ENCODE measurements at places on chromosomes 12 and 14.
A peak's percentile ranks its signal among the peaks of the same experiment; 100 is the strongest.

- no peak for DNase-seq
Observed at GRCh38 chr12:83528571-83528970, 841.9 kb downstream of the TMTC2 start.

DNA sequence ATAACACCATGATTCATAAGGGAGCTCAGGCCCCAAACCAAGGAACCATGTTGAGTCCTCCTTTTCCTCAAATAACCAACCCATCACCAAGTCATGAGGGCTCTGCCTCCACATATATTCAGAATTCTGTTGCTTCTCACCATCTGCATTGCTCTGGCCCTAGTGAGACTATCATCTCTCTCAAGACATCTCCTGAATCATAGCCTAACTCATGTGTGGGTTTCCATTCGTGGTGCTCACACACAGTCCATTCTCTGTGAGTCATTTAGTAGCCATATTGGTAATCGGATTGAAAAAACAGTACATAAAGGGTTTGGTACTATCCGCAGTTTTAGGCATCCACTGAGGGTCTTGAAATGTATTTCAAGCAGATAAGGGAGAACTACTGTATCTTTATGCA, 5.1 kb upstream of the SLC38A2 start:
- no peak for DNase-seq

DNA sequence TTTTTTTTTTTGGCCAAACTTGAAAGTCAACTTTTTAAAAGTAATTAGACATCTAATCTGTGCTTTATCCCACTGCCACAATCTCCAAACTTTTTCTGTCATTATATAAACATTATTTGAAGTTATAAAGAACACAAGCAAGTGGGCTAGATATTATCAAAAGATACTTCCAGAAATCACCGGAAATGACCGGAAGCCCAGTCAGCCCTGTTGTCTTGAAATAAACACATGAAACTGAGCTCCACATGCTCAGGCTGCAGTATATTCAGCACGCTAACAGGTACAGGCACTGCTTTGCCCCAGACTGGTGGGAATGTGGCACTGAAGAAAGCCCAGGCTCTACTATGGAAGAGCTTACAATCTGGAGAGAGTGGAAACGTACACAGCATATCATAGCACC, 158.9 kb upstream of the PLEKHG7 start:
- no peak for DNase-seq

GRCh38 chr12:107657133-107657532, 28.5 kb upstream of the PWP1 start:
- DNase-seq: no peak

- DNase-seq: no peak
Observed at GRCh38 chr14:29645117-29645516, 282.5 kb downstream of the PRKD1 start.

DNA sequence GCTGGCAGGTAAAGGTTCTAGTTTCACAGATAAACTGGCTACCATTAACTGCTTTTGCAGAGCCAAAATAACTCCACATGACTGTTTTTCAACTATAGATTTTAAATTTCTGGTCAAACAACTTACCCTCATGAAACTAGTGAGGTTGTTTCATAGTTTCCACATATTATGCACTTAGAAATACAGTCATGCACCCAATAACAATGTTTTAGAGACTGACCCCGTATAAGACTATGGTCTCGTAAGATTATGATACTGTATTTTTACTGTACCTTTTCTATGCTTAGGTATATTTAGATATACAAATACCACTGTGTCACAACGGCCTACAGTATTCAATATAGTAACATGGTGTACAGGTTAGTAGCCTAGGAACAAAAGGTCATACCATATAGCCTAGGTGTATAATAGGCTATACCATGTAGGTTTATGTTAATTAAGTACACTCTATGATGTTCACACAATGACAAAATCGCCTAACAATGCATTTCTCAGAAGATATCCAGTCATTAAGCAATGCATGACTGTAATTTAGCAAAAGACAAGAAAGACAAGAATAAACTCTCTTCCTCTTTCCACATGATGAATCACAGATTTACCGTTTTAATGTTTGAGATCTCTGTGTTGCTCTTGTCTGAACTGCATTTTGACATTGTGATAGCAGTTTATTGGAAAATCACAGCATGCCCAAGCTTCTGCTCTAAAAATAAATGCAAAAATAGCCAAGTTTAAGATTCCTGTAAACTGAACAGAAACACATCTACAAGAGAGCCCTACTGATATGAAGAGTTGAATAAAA, 17.1 kb downstream of the DICER1 start:
- no peak for DNase-seq

DNA sequence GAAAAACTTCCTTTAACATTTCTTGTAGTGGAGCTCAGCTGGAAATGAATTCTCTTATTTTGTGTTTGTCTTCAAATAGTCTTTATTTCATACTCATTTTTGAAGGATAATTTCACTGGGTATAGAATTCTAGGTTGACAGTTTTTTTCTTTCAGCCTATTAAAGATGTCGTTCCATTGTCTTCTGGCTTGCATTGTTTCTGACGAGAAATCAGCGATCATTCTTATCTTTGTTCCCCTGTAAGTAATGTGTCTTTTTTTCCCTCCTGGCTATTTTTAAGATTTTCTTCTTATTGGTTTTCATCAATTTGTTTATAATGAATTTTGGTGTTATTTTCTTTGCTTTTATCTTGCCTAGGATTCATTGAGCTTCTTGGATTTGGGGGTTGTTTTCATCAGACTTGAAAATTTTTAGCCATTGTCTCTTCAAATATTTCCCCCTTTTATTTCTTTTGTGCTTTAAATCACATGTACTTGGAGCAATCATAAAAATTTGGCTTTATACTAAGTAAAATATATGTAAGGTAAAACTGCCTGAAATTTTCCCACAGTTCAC, 89.4 kb downstream of the UNC79 start:
- no peak for DNase-seq

DNA sequence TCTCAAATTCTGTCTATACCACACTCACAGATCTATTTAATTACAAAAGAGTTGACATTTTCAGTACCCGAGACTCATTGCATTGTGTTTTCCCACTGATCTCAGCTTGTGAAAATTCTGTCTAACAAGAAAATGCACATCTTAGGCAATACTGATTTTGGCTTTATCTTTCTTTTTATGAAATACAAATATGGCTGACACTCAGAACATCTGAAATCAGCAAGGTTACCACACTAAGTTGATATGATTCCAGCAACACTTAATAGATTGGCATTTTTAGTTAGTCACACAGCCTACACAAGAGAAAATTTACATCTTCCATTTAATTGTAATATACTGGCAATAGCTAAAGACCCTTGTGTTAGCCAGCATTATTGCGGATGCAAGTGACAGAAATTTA, 40.3 kb downstream of the PEX5 start:
- no peak for DNase-seq

DNA sequence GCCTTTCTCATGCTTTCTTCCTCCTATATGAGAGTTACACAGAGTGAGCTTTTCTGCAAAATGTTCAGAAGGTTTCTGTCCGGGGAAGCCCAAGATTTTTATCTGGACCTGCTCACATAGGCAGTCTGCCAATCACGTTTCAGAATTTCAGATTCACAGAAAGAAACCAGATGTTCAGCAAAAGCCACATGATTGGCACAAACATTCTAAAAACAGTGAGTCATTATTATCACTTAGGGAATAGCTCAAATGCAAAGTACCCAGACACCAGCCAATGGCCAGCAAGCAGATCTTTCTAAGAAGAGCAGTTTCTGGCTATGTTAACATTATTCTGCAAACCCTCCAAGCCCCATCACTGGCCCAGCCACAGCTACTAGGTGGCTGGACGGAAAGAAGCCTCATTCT, 1558.5 kb upstream of the TMEM132C start:
- no peak for DNase-seq

- DNase-seq: no peak
Observed at GRCh38 chr12:96189781-96190180, 4.4 kb upstream of the ELK3 start.

DNA sequence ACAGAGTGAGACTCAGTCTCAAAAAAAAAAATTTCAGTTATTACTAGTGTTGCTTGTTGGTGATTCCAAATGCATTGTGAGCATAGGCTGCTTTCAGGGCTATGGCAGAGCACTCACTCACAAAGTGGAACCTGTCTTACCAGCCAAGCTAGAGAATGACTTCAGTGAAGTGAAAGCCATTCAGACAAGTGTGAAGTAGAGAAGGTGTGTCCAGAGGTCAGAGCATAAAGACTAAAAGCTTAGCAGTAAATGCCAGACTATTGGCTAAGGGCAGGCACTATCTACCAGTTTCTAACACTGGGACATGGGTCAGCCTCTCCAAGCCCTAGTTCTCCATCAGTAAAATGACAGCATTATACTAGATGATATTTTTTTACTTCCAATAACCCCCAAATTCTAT, 12.7 kb downstream of the PPP1R36 start:
- no peak for DNase-seq

DNA sequence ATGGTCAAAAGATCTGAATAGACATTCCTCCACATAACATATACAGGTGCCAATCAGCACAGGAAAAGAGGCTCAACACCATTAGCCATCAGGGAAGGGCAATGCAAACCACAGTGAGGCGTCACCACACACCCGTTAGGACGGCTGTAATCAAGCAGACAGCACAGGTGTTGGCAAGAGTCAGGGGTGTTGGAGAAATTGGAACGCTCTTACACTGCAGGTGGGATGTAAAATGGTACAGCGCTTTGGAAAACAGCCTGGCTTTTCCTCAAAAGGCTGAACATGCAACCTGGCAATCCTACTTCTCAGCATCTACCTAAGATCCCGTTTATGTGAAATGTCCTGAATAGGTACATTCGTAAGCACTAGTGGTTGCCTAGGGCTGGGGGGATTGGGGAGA, 21.5 kb upstream of the MMP17 start:
- DNase-seq: no peak

DNA sequence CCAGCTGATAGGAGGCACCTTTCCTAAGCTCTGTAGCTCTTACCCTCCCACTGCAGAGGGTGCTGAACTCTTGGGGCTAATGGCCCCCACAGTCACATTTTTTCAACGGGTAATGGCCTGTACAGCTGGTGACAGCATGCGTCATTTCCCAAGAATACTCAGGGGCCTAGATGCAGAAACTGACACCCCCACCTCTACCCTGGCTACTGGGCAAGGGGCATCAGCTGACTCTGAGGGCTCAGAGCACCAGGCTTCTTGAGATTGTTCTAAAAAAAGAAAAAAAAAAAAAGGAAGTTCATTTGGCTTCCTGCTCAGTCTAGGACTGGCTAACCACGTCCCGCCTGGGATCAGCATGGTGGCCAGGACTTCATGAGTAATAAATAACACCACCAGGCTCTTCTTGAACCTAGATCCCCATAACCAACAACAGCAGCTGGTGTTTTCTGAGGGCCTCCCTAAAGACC, 35.2 kb downstream of the ZFP36L1 start:
- DNase-seq: no peak

GRCh38 chr12:94593822-94594442, 56.4 kb downstream of the TMCC3 start:
- DNase-seq: no peak

- DNase-seq: no peak
Observed at GRCh38 chr12:49055978-49056754, 4.4 kb downstream of the KMT2D start.

DNA sequence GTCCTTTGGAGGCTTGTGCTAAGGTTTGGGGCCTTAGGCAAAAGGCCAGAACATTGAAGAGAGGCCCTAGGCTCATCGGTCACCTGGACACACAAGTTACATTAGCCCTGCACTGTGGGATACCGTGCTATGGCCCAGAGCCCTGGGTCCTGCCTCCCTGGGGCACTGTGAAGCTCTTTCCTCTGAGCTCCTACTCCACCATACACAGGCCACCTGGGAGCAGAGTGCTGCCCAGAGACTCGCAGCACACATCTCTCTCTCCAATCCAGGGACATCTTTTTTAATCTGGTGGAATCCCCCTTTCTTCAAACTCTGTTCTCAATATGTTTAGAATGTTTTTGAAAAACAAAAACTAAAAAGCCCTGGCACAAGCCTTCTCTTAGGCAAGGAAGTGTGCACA, 314.2 kb upstream of the RGS6 start:
- no peak for DNase-seq

DNA sequence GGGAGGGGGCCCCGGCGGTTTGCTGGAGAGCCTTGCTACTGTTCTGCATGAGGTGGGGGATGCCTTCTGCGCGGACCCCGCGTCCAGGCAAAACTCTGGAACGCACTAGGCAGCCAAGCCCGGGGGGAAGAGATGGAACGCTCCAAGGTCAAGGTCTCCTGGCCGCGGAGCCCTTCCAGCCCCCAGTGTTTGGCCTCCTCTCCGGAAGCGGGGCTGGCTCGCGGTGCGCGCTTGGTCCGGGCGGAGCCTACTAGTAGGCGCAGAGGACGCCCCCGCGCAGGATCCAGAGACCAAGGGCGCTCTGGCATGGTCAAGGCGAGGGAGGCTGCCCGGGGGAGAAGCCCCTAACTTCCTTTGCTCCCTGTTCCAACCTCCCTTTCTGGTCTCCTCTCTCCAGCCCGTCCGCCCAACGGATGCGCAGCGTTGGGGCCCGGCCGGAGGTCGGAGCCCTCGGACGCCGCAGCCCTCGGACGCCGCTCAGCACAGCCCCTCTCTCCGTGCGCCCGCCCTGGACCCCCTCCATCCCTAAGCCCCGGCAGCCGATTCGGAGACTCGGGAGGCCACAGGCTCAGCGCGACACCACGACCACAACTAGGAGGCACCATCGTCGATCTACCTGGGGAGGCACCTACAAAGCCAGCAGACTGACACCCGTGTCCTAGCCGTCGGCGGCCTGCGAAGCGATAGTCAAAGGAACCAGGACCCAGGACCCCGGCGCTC, 669 bp upstream of the KCNK13 start:
- no peak for DNase-seq

GRCh38 chr12:4421590-4422031, 24.0 kb downstream of the FGF6 start:
- peak; percentile 47 for DNase-seq

- DNase-seq: no peak
Observed at GRCh38 chr14:99645545-99646505, 896 bp downstream of the HHIPL1 start.

- no peak for DNase-seq
Observed at GRCh38 chr14:76457841-76458240, 81.9 kb downstream of the ESRRB start.

DNA sequence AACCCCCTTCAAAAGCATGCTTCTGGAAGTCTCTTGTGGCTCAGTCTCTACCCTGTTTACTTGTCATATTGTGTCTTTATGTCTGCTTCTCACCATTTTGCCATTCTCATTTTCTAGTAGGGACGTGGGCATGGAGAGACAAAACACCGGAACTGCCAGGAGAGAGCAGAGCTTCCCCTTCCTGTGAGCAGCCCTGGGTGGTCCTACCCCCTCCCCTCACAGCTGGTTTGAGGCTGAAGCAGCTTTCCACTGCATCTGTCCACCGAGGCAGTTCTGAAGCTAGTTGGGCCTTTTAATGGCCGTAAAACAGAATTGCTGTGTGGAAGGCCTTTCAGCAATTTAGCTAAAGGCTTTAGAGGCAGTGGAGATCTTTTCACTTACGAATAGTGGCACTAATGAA, 77.0 kb downstream of the PELI2 start:
- DNase-seq: no peak

GRCh38 chr12:128687851-128688250, 135.9 kb downstream of the SLC15A4 start:
- no peak for DNase-seq

- DNase-seq: no peak
Observed at GRCh38 chr12:55132816-55133215, 6.6 kb downstream of the OR9K2 start.

GRCh38 chr12:8742501-8742900, 44.7 kb downstream of the RIMKLB start:
- no peak for DNase-seq

- DNase-seq: no peak
Observed at GRCh38 chr14:91352728-91353692, 64.6 kb downstream of the CCDC88C start.

GRCh38 chr14:38749936-38750335, 353.1 kb downstream of the SEC23A start:
- DNase-seq: no peak
